ENCODE measurements at places on chromosomes 6 and 20.

DNA sequence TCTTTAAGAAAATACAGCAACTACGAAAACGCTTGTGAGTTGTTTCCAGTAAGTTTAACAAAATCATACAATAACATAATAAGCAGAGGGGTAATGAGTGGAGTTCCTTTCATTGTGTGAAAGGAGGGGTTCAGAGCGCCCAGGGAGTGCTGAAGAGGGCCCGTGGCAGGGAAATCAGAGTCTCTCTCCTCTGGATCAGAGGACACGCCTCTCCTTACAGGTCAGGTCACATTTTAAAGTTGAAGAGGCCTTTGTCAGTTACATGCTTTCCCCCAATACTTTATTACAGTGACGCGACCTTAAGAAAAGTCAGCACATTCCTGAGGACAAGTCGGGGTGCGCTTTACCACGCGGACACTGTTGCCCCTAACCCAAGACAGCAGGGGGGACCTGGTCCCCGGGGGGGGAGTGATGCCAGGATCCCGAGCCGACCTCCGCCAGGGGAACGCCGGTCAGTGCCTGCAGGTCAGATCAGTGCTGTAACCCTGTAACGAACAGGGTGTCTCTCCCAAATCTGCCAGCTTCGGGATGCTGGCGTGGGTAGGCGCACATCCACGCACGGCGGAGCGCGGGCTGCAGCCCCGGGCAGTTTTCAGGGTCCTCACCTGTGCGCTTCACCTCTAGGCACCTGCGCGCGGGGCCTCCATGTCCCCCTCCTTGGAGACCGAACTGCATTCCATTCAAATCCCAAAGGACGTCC lies 848 bp downstream of the DACT2 start:
- no peak for DNase-seq

DNA sequence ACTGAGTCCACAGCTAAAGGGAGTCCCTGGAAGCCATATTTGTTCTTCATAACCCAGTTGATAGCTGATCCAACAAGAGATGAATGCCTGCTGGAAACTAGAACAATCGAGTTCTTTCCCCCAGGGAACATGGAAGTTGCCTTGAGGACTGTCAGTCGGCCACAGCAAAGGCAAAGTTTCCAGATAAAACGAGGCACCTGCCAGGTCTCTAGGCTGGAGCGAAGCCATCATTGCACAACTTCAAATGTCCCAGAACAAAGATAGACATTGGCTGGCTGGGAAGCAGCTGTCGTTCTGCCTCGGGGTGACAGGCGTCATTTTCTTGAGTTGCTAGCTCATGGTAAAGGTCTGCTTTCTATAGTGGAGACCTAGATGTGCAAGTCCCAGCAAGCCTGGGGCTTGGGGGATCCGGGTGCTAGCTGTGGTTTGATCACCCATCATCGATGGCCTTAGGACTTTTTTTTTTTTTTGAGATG lies 184.4 kb upstream of the ZNF217 start:
- DNase-seq = no peak

GRCh38 chr20:40225596-40225995 lies 463.4 kb downstream of the MAFB start:
- no peak for DNase-seq

GRCh38 chr20:4797275-4797674 lies 75.6 kb downstream of the PRND start:
- no peak for DNase-seq

DNA sequence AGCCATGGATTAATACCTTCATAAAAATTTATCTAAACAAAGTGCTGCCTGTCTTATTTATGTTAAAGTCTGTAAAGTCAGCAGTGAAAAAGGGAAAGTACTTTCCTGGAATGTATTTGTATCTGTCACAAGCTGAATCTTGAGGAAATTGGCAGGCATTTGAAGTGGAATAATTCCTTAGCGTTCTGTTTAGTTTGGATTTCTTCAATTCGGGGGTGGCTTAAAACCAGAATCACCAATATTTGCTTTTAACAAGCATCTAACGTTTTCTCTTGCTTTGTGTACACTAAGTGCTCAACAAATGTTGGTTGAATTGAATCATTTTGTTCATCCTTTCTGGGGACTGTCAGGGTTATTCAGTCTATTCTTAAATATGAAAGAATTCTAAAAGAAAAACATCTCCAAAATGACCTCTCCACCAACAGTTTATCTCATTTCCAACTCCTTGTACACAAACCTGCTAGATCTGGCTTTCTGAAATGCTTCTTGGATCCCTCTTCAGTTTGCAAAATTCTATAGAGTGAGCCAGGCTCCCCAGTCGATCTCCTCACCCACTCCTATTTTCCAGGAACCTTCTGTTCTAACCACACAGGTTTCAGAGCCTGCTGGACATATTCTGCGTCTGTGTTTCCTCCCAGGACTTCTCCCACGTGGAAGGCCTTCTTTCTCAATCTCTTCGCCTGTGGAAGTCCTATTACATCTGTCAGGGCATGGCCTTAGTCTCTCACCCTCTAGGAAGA lies 2.0 kb upstream of the NPEPL1 start:
- no peak for DNase-seq

DNA sequence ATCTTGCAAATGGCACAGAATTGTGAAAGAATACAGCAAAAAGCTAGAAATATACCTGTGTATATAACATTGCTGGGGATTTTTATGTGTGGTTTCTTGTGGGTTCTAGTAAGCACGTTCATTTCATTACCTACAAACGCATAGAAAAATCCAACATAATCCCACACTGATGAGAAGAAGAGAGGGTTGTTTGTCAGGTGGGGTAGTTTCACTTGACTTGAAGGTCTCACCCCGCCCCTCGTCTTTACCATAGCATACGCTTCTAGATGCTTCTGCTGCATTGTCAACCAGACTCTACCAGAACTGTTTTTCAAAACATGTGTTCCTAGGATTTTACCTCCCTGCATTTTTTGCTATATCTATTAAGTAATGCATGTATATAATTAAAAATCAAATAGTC lies 284.1 kb upstream of the TAB2 start:
- DNase-seq = peak; percentile 76

DNA sequence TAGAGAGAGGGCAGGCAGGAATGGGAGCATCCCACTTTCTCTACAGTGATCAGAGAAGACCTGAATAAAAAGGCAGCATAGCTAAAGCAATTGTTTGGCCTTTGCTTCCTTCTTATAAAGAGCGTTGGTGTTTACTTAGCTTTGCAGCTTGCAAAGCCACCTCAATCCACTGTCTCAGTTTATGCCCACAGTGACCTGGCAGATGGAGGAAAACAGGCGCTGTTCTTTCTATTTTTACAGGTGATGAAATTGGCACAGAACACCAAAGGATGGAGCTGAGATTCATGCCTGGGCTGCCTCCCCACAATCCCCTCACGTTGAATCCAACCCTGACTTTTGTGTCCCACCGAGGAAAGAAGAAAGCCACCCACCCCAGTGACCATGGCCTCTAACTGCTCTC lies 130.5 kb downstream of the TTLL2 start:
- DNase-seq = no peak

GRCh38 chr6:3627501-3627900 lies 124.0 kb downstream of the PXDC1 start:
- DNase-seq = no peak

DNA sequence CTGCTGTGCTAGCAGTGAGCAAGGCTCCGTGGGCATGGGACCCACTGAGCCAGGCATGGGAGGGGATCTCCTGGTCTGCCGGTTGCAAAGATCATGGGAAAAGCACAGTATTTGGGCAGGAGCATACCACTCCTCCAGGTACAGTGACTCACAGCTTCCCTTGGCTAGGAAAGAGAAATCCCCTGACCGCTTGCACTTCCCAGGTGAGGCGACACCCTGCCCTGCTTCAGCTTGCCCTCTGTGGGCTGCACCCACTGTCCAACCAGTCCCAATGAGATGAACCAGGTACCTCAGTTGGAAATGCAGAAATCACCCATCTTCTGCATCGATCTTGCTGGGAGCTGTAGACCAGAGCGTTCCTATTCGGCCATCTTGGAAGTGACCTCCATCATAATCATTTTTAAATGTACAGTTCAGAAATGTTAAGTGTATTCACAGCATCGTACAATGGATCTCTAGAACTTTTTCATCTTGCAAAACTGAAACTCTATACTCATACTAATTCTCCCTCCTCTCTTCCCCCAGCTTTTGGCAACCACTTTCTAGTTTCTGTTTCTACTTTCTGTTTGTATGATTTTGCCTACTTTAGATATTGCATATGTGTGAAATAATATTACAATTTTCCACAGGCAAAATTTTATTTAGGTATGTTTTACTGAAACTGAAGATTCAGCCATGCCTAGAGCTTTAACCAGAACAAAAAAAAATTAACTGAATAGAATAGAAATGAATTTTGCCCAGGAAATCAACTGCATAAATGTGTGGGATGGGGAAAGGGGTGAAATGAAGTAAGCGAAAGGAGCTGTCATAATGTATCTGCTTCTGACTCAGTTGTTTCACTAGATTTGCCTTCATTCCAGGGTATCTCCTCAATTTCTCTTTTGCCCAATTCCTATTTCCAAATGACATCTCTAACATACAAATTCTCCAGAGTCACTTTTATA lies 100.0 kb downstream of the RWDD2A start:
- DNase-seq = peak; percentile 42

DNA sequence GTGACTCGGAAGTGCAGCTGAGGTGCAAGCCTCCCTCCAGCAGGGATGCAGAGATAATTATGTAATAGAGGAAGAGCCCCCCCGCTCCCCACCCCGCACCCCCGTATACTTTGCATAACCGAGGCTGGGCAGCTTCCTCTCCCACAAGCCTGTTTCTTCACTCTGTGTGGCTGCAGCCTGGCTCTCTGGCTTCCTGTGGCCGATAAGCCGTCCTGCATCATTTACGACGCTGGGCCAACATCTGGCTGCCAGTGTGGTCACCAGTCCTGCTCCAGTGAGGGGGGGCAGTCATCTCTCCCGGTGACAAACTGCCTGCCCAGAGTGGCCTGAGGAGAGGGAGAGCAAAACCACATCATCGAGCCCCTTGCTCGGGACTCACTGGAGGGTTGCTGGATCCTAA lies 59.2 kb downstream of the RBM38 start:
- DNase-seq = no peak

DNA sequence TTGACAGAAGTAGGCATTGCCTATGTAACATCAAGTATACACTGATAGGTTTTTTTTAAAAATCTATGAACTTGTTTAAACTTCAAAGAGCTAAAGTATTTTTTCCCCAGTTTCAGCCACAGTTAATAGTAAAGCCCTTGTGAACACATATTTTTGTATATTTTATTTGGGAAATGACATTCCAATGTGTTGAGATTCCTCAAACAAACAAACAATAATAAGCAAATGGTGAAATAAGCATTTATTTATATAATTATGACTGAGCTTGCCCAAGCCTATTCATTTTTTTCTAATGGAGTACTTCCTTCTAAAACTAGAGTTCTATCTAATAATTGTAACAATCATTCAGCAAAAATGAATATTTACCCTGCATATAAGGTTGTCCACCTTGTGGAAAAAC lies 12.5 kb downstream of the SYCP2 start:
- no peak for DNase-seq

DNA sequence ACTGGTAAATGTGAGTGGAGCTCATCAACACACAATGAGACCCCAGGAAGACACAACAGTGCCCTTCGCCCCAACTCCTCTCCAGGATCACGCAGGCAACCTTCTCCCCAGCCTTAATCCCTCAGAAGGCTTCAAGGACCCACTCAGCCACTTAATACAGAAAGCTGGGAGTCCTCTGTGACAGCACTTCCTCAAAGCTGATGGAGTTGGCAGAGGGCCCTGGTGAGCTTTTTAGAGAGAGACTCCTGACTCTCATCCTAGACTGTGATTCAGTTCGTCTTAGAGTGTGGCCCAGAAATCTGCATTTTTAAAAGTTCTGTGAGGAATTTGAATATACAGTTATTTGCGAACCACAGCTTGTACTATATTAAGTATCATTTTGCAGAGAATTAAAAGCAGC lies 187.7 kb downstream of the UST start:
- DNase-seq = no peak

GRCh38 chr6:7502743-7503142 lies 38.7 kb upstream of the DSP start:
- DNase-seq = no peak

GRCh38 chr6:150486048-150486447 lies 113.6 kb upstream of the PLEKHG1 start:
- DNase-seq = no peak

DNA sequence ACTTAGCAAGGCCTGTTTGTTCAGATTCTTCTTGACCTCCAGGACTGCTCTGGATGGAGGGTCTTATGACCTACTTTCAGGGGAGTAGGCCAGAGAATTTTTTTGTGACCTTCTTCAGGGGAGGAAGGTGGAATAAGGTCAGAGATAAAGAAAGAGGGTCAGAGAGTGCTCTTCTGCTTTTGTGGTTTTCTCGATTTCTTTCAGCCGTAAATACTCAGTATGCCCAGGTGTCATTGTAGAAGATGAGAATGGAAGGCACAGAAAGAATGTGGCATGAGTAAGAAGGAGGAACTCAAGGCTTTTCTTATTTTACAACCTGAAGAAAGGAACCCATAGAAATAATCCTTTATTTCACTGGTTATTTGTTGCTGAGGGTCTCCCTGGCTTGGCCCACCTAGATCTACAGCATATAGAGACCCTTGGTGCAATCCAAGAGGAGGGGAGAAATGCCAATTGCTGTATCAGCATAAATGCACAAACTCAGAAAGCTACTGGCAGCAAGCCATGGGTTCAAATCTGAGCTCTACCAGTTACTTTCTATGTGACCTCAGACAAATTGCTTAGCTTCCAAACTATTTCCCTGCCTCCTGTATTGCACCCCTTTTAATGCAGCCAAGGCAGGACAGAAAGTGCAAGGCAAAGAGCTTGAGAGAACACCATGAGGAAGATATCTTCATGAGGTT lies 68.0 kb downstream of the OLIG3 start:
- DNase-seq = no peak

- DNase-seq = no peak
Measured at GRCh38 chr6:164409309-164410009, 899.9 kb downstream of the C6orf118 start.

DNA sequence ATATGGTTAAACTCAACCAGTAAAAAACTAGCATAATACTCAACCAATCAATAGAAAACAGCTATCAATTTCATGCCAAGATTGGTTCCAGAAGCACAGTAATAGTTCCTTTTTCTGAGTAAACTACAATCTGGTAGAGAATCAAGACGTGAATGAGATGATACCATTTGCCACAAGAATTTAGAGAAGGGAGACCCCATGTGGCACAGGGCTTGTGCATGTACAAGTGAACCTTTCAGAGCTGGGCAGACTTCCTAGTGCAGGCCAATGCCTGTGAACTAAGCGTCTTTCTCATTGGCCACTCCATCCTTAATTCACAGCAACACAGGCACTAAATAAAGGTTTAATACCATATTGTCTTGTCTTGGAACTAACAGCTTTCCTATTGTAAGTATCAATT lies 213.5 kb downstream of the RFPL4B start:
- no peak for DNase-seq

- DNase-seq = no peak
Measured at GRCh38 chr6:5481033-5481432, 219.7 kb downstream of the FARS2 start.

Data from activated CD4-positive, alpha-beta T cell treated with anti-CD3 and anti-CD28 coated beads, Interleukin-2, Interleukin-6, amounts not matched to agents 100 ng/mL and 50 ng/mL, durations not matched to agents 16 hours and 8 hours (primary cell).